ENCODE measurements at places on chromosomes 3 and 15.

DNA sequence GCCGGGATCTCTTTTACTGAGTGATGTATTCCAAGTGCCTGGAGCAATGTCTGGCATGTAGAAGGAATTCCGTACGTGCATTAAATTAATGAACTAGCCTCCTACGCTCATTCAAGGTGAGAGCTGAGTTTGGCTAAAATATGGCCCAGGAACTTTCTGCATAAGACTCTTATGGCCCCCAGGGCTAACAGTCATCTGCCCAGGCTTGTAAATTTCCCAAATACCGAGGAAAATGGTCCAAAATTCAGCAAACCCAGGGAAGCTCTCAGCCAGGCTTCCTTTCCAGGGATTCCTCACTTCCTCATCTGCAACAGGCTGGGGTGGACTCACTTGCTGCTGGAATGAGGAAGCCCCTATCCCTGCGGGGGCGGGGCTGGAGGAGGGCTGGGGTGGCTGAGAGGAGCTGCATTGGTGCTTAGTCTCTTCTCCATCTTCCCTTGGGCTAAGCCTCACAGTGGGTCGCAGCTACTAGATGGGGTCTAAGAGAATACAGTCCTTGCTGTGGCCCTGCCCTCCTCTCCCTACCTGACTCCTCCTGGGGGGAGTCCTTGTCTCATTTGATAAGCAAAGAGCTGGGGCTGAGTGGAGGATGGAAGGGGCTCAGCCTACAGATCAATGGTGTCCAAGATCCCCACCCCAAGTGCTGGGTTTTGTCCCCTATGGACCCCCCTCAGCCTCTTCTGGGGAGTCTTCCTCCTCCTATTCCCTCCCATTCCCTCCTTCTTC, 28.5 kb upstream of the APOD start:
- no peak for DNase-seq

DNA sequence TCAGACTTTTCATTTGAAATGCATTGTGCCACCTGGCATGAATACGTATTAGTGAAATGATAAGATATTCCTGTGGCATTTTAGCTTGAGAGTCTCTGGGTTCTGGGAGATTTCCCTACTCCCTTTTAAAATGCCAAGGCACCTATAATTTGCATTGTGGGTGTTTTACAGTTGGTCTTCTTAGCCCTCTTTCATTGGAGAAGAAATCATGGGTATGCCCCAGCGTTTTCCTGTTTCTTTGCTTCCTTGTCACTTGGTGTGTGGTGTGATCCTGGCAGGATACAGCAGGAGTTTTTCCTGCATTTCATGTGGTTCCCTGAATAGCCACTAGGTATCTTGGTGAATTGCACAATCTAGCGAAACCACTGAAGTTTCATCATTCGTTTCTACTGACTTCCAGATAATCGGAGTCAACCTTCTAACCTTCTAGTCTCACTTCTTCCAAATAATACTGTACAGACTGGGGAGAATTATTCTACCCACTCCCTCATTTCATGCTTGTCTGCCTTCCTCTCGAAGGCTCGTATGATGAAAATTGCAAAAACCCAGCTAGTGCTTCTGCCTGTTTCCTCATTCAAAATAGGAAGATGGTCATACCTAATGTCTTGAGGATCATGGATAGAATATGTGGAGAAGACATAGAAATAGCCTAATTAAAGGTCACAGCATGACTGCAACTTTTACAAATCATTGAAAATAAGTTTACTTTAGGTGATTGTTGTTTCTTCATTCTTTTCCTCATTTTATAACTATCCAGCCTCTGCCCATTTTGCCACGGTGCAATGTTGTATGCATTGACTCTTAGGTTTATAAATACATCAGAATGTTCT, 2.6 kb downstream of the BHLHE40 start:
- DNase-seq, result no peak

- no peak for DNase-seq
Observed at GRCh38 chr3:151394611-151395010, 10.1 kb upstream of the P2RY12 start.

- no peak for DNase-seq
Observed at GRCh38 chr15:67794832-67795574, 30.3 kb upstream of the SKOR1 start.

DNA sequence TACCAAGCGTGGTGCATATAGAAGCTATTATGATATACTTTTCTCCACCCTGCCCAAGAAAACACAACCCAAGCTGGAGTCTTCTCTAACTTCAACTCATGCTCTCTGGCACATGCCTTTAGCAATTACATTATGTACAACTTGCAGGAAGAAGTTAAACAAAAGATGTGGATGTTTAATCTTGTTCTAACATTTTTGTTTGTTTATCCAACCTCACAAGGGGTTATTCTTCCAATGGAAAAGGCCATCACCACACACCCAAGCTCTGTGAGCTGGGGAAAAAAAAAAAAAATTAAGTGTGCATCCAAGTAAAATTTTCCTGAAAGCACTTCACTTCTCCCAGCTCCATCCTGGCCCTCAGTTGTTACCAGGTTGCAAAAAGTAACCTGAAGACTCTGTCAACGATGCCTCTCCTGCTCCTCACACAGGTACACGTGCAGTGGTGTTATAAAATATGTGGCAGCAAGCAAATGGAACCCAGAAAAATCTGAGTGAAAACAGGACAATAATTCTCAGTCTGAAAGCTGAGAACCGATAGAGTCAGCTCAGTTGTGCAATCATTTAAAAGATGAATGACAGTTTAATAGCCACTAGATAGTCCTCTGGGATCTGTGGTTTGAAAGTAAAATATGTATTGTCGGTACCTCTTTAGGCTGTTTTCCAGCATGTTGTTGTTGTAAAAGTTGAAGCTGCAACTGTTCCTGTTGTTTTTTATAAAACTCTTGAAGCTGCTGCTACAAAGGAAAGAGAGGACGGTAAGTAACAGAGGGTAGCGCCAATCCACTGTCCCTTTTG, 531.4 kb downstream of the FOXP1 start:
- no peak for DNase-seq

GRCh38 chr3:14439501-14440167, 37.2 kb downstream of the SLC6A6 start:
- DNase-seq, result no peak

GRCh38 chr3:64612082-64612860, 75.5 kb downstream of the ADAMTS9 start:
- DNase-seq, result no peak

GRCh38 chr3:46846624-46847542, 16.4 kb downstream of the MYL3 start:
- DNase-seq, result no peak

GRCh38 chr3:129747992-129748391, 141.5 kb upstream of the PLXND1 start:
- no peak for DNase-seq

DNA sequence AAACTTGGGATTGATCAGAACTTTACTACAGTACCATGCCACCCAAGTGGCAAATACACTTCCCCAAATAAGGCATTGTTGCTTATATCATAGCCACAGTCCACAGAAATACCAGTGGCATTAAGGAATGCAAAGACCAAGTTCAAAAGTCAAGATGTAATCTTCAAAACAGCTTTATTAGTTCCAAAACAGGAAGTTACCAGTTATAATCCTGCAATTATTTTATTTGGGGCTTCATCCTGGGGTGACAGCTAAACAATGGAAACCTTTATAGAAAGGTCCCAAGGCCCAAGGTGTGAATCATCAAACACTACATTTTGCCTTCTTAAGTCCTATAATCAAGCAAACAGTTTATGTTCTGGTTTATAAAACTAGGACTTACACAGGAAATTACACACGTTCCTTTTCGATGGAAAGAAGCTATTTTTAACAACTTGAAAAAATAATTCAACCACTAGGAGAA, 30.3 kb upstream of the RNF7 start:
- DNase-seq, result no peak

GRCh38 chr3:143172795-143173145, 53.2 kb downstream of the CHST2 start:
- DNase-seq, result no peak

DNA sequence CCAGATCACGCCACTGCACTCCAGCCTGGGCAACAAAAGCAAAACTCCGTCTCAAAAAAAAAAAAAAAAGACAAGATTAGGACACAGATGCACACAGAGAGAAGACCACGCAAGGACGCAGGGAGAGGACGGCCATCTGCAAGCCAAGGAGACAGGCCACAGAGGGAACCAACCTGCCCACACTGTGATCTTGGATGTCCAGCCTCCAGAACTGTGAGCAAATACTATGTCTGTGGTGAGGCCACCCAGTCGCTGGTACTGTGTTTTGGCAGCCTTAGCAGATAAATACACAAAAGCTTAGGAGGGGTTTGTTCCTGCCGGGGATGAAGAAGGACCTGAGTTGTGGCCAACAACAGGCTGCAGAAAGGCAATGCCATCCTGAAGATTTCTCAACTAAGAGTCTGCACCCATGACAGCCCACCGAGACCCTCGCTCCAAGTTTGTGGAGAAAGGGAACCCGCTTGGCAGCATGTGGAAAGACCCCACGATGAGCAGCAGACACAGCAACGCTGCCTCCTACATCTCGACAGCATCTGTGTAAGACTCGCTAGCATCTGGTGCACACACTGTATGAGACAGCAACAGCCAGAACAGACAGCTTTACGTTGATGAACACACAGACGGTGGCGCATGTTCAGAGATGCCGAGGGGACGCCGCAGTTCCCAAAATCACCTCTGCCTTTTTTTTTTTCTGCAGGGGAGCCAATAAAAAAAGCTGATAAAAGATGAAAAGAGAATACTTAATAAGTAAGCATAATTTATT, 13.7 kb downstream of the CYFIP1 start:
- no peak for DNase-seq

- no peak for DNase-seq
Observed at GRCh38 chr3:132232231-132232792, 84.9 kb upstream of the ACP3 start.

DNA sequence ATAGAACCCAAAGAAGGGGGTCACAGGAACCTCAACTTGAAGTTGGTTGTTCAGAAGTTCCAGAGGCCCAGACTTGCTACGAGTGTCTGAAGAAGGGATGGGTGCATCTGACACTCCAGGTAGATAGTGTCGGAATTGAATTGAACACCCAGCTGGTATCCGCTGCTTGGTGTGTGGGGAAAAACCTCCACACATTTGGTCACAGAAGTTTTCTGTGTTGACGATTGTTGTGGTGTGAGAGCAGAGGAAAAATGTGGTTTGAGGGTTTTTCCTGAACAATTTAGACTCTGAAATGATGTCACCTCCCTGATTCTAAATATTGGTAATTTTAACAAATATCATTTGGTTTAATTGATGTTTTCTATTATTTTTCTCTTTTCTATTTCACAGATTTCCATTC, 218.8 kb upstream of the CTNNB1 start:
- DNase-seq, result no peak

DNA sequence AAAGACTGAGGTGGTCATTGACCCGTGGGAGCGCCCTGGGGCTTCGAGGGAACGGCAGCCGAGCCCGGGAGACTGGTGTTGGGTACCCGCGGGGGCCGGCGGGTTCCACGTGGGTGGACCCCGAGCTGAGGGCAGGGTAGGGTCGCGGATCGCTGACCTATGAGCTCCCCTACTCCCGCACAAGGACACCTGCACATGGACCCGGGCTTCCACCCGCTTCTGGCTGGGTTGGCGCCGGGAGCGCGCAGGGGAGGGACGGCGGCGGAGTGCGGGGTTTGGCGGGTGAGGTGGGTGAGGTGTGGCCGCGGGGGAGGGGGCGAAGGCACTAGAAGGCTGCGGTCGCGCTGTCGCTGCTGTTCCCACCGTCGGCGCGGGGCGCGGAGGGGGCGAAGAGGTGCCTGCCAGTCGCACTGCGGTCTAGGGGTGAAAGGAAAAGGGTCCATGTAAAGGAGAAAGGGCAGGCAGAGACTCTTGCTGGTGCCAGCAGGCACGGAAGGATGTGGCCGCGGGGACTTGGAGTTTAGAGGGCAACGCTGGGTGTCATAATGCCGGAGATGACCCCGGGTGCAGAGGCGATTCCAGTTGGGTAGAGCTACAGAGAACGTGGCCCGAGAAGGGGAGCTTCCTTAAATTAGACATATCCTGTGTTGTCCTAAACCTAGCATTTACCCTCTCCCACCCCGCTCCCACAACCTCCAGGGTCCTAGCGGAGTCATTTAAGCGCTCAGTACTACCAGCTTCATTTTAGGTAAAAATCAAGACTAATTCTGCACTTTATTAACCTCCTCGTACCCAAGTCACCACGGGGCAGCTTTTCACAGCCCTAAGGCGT, 245.9 kb upstream of the TOPAZ1 start:
- DNase-seq, result no peak

- no peak for DNase-seq
Observed at GRCh38 chr15:92690395-92690794, 34.8 kb upstream of the FAM174B start.

DNA sequence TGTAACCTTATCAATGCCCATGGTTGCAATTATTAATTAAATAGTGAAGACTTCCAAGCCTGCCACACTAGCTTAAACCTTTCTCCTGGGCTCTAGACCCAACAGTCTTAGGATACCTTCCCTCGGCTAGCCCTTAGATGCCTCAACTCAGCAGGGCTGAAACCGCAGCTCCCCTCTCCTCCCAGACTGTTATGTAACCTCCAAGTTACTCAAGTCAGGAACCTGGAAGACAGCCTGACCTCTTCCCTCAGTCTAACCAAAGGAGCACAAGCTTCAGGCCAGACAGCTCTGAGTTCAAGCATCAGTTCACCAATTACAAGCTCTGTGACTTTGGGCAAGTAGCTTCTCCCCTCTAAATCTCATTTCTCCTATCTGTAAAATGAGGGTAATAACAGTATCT, 70.5 kb upstream of the HACD2 start:
- no peak for DNase-seq

GRCh38 chr15:71962537-71962936, 152.2 kb downstream of the NR2E3 start:
- DNase-seq, result no peak

DNA sequence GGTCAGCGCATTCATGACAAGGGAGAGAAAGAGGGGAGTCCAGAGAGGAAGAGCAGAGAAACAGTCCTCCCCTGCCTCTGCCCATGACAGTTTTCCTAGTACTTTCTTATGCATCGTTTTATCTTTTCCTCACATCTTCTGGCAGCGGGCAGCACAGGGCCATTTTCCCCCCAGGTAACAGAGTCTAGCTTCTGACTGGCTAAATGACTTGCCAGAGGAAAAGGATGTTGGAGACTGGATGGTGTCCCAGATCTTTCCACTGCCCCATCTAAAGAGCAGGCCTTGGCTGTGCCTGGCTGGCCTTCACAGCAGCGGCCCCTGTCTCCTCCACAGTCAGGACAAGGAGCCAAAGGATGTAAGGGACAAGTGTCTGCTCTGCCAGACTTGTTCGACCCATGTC, 59.3 kb downstream of the CTDSPL start:
- no peak for DNase-seq

DNA sequence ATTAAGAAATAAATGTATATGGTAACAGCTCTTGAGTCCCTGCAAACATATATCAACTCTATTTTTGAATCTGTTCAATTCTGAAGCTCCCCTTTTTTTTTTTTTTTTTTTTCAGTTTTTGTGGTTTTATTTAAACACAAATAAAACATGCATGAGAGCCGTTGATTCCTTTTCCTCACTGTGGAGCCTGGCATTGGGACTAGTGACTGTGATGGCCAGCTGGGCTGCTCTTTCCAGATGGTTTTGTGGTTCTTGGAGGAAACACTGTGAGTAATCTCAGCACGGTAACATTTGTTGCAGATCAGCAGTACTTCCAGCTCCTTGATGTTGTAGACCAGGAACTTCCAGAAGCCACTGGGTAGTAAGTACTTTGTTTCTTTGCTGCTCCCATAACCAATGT, 15.9 kb downstream of the EMC7 start:
- DNase-seq, result no peak
